NCI-H2107 (cell line): ENCODE measurements at places on chromosomes 2 and 18.

DNA sequence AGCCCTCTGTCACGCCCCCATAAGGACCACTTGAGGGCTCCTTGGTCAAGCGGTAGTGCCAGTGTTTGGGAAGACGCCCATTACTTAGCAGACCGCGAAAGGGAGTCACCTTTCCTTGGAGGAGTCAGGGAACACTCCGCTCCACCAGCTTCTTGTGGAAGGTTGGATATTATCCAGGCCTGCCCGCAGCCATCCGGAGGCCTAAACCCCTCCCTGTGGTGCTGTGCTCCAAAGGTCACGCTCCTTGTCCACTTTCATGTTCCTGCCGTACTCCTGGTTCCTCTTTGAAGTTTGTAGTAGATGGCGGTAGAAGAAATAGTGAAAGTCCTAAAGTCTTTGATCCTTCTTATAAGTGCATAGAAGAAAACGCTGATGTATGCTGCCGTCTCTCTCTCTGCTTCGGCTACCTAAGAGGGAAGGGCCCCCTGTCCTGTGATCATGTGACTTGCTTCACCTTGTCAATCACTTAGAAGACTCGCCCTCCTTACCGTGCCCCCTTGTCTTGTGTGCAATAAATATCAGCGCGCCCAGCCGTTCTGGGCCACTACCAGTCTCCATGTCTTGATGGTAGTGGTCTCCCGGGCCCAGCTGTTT lies 1.7 kb upstream of the CATIP start:
- DNase-seq, result no peak

GRCh38 chr2:3146772-3147650 lies 230.6 kb downstream of the EIPR1 start:
- DNase-seq, result no peak

- no peak for DNase-seq
Measured at GRCh38 chr18:2186967-2187366, 384.3 kb downstream of the METTL4 start.

DNA sequence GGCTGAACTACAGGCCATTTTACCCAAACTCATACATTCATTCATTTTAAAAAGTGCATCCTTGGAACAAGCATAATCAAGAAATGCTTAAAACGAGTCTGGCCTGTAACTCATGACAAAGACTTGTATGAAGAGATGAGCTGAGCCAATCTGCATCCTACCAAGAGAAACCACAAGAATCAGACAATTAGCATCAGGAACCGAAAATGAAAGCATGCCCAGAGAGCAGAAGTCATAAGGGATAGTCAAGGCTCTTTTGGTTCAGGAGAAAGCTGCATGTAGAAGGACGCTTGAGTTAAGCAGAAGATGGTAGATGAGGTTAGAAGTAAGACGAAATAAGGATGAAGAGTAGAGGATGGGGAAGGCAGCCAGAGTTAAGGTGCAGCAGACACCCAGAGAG lies 137.0 kb upstream of the CTNNA2 start:
- DNase-seq, result no peak

GRCh38 chr2:19256121-19256601 lies 102.3 kb downstream of the OSR1 start:
- no peak for DNase-seq

GRCh38 chr2:216775043-216775453 lies 79.7 kb upstream of the IGFBP5 start:
- no peak for DNase-seq

GRCh38 chr18:75317300-75317699 lies 106.7 kb downstream of the TSHZ1 start:
- no peak for DNase-seq

- no peak for DNase-seq
Measured at GRCh38 chr2:147917161-147917560, 72.3 kb downstream of the ACVR2A start.

GRCh38 chr18:56541340-56541739 lies 97.1 kb downstream of the TXNL1 start:
- no peak for DNase-seq

DNA sequence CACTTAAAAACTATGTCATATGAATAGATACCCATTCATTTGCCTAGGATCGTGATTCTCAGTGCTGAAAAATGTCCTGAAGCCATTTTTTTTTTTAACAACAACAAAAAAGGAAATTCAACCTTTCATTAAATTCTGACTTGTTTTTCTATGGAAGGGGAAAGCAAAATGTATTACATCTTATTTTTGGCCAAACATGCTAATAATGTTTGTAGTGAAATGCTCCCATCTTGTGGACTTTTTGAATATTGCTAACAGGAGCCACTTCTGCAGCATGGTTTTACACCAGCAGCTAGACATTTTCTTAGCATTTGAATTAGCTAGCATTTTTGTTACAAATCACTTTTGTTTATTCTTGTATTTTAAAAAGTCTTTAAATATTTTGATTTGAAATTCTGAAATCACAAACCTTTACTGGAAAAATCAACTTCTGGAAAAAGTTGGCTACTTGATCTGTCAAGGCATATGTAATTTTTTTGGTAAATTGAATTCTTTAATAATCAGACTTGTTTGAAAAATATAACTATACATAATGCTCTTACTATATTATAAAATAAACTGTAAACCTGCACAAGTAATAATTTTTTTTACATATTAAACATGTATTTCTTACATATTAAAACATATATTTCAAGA lies 75.8 kb downstream of the KIDINS220 start:
- peak; percentile 12 for DNase-seq

GRCh38 chr2:37854676-37855282 lies 70.3 kb upstream of the RMDN2 start:
- DNase-seq, result no peak

GRCh38 chr2:200351815-200352214 lies 45.3 kb downstream of the SPATS2L start:
- no peak for DNase-seq

- DNase-seq, result no peak
Measured at GRCh38 chr18:46042571-46043123, 29.4 kb downstream of the PSTPIP2 start.

- no peak for DNase-seq
Measured at GRCh38 chr2:230998882-230999281, 3.0 kb downstream of the SPATA3 start.

DNA sequence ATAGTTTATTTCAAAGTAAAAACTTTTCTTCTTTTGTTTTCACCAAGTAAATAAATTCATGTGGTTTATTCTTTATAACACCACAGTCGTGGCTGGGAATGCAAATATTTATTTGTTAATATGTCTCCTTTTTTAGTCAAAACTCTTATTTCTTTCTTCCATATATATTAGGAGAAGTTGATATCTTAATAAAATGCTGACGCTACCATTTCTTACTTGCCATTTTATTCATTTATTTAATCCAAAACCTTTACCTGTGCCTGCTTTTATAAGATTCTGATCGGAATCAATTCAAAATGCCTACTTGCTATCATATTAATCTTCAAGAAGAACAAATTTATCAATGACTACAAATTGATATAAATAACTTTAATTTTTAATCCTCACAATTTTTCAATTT lies 362.9 kb upstream of the FSIP2 start:
- no peak for DNase-seq

- no peak for DNase-seq
Measured at GRCh38 chr2:138649571-138649970, 130.6 kb downstream of the NXPH2 start.

- DNase-seq, result no peak
Measured at GRCh38 chr2:67898595-67898994, 164.2 kb downstream of the C1D start.

- no peak for DNase-seq
Measured at GRCh38 chr2:152120430-152120829, 21.6 kb upstream of the CACNB4 start.

DNA sequence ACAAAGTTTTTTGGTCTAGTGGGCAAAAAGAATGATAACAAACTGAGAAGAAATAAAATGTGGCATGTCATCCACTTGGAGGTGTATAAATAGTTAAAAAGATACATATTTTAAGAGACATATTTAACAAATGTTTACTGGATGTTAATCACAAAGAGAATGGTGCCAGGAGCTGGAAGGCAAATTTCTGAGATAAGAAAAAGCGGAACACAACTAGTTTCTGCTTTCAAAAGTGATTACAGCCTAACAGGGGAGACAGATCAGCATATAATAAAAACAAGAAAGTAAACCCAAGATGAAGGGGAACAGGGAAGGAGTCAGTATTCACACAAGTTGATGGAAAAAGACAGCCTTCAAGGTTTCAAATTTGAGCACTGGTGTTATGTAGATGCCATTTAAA lies 91.3 kb downstream of the OLA1 start:
- DNase-seq, result no peak

GRCh38 chr2:51483720-51484119 lies 451.8 kb upstream of the NRXN1 start:
- DNase-seq, result no peak

GRCh38 chr2:85062565-85062964 lies 70.6 kb upstream of the TCF7L1 start:
- no peak for DNase-seq

DNA sequence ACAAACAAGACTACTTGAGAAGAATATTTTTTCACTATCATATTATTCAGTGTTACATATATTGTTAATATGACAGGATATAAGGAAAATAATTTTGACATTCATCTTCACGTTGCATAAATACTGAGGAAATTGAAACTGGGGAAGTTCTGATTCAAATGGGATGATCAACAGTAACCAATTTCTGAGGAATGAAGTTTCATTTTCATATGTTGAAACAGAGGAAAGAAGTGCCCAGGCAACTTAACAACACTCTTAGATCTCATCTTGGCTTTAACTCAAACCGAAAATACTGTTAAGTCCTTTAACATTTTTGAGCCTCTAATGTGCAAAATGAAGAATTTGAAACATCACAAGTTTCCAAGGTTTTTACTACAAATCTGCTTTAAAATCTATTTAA lies 612.2 kb upstream of the VRK2 start:
- DNase-seq, result no peak

- DNase-seq, result no peak
Measured at GRCh38 chr2:223439184-223439583, 163.0 kb downstream of the SCG2 start.

GRCh38 chr18:62596145-62597005 lies 73.5 kb downstream of the ZCCHC2 start:
- no peak for DNase-seq

DNA sequence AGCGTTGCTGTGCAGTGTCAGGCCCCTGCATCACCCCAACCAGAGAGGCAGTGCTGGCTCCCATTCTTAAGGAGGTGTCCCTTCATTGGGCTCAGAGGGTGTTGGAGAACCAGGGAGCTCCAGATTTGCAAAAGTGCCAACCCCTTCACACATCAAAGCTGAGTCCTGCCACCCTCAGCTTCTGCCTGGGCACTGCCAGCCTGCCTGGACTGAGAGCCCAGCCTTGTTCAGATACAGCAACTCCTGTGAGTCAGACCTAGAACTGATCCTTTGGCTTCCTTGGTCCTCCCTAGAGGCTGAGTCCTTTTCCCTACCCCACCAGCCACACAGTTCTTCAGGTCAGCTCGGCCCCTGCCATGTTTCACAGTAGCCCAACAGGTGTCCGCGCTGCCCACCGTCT lies 424.9 kb upstream of the MYT1L start:
- no peak for DNase-seq

DNA sequence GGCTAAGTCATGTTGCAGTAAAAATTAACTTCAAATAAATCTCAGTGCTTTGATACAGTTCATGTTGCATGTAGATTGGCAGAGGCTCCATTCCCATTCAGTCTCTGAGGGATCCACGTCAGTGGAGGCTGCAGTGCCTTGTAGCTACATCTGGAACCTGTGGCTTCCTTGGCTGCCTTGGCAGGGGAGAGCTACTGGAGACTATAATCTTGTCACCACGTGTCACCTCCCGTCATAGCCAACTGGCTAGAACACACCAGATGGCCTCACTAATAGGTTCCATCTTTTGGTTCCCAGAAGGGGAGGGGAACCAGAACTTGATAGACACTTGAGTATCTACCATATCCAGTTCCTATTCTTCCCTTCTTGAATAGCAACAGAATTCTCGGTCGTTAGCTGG lies 28.4 kb downstream of the E2F6 start:
- DNase-seq, result no peak

DNA sequence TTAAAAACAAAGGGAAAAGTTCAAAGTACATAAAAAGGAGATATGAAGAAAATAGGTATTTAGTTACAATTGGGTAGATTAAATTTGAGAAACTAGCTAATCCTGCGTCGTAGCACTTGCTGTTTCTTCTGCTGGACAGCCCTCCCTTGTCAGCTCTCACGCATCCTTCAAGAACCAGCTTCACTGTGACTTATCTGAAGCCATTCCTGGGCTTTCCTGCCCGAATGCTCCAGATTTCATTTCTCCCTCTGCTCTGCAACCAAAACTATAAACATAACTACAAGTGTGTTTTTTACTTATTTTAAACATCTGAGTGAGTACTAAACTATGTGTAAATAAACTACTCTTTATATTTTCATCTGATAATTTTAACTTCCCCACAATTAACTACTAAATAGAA lies 149.2 kb downstream of the MTCL1 start:
- DNase-seq, result no peak

DNA sequence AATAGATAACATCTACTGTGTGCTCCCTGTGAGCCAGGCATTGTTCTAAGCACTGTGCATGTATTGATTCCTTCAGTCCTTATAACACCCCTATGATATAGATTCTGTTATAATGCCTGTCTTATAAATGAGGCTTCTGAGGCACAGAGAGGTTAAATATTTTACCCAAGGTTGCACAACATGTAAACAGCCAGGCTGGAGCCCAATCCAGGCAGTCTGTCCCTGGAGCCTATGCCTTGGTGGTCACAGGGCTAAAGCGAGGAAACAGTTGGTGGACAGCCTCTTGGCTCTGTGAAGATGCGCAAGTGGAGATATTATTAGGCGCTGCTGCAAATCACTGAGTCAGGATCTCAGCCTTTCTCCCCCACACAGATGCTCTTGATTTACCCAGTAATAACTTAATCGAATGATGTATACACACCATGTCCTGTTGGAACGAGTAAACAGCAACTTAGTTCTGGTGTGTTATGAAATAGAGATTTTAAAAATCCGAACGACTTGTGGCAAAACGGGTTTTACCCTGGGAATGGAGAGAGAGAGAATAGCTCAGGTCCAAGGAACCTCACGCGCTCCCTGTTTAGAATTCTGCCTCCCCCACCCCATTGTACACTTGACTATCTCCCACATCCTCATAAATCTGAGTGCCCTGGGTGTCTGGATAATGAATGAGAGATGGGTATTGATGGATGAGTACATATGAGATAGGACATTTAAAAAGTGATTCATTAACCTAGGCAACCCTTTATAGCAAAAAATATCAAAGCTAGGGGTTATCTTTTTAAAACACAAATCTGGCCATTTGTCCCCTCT lies 231.9 kb downstream of the BCL2 start:
- DNase-seq, result no peak

- no peak for DNase-seq
Measured at GRCh38 chr2:19899985-19900930, 1.5 kb downstream of the TTC32 start.
